ENCODE measurements at places on chromosomes 11 and 22.

DNA sequence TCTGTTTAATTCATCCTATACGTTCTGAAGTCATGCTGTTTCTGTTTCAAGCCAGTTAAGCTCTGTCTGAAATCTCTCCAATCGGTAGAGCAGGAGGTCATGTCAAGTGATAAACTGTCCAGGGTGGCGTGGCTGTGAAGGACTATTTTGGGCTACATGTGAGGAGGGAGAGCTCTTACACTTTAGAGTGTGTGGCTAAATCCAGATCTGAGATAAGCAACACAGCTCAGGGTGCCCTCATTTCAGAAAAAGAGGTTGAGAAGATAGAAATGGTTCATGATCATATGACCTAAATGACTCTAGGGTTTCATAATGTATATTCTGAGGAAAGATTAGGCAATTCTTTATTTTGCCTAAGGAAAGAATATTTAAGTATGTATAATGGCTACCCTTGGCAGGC, 8.4 kb downstream of the BLID start:
- DNase-seq: no peak

DNA sequence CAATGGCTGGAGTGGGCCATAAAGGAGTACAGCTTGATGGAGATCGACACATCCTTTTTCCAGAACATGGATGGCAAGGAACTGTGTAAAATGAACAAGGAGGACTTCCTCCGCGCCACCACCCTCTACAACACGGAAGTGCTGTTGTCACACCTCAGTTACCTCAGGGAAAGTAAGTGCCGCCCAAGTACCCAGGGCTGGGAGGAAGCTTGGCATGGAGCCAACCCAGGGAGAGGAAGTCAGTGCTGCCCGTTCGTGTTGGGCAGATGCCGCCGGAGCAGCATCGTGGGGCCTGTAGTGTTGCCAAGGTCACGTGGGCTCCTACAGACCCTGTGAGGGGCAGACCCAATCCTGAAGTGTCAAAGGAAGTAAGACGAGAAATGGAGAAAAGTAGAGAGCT, 78.9 kb downstream of the FLI1 start:
- peak; percentile 34 for DNase-seq

DNA sequence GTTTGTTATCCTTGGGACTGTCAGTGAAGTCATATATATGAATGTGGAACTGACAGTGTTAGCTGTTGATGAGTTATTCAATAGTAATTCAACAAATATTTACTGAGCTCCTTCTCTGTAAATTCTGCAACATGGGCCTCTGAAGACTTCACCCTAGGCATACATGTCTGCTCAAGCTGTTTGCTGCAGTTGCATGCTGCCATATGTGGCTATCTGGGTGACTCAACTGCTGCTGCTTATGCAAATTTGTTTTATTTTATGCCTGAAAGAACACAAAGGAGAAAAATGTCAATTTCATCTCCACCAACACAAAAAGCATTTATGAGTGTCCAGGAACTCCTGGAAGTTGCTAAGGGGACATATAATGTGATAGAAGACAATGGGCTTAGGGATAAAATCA, 417.6 kb downstream of the AASDHPPT start:
- DNase-seq: no peak

GRCh38 chr22:23187871-23188700, 7.8 kb downstream of the BCR start:
- DNase-seq: no peak

GRCh38 chr11:96280444-96280843, 62.6 kb downstream of the MAML2 start:
- DNase-seq: no peak

- DNase-seq: no peak
Observed at GRCh38 chr11:15258433-15259165, 143.9 kb downstream of the INSC start.

DNA sequence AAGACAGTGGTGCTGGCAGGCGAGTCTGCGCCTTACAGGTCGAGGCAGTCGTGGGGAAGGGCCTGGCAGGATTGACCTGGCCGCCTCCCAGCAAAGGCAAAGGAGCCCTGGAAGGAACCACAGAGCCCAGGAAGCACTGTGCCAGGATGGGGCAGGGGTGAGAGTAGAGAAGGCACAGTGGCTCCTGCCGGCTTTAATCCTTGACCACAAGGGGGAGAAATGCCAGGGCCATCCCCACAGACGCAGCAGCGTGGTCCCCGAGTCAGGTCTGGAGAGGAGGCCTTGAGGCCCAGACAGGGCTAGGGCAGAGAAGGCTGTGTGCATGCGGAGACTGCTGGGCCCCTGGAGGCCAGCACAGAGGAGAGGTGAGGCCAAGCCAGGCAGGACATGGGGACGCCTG, 9.9 kb upstream of the NDUFS8 start:
- no peak for DNase-seq

- no peak for DNase-seq
Observed at GRCh38 chr11:11267312-11267711, 85.7 kb downstream of the CSNK2A3 start.

- no peak for DNase-seq
Observed at GRCh38 chr11:955154-956063, 29.7 kb downstream of the AP2A2 start.

GRCh38 chr22:37260901-37261336, 16.9 kb upstream of the RAC2 start:
- DNase-seq: peak; percentile 61

DNA sequence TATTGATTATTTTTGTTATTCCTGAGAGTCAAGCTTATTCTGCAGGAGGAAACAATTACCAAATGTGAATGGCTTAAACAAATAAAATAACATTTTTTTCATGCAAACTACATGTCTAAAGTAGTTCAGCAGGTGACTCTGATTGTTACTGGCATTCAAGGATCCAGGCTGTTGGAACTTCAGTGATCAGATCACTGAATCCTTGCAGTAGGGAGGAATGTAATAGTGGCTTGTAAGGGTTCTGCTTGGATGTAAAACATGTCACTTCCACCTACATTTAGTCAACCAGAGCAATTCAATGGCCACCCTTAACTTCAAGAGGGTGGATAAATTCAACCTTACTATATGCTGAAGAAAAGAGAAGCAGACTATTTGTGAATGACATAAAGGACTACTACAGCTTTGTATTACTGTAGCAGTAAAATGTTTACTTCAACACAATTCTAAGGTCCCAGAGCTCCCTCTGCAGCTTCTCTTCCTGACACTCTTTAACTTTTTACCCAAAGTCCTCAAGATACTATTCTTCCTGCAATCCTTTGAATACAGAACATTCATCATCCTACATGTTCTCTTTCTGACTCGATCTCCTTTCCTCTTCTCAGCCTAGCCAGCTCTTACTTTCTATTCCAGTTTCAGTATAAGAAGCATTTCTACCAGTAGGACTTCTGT, 284.0 kb downstream of the LRRC4C start:
- DNase-seq: no peak

- DNase-seq: no peak
Observed at GRCh38 chr11:73965076-73965763, 14.4 kb downstream of the DNAJB13 start.

Measured in stimulated activated CD4-positive, alpha-beta T cell treated with anti-CD3 and anti-CD28 coated beads, Interleukin-2, amount 100 ng/mL, for 48 hours (primary cell).